ENCODE measurements at places on chromosomes 11 and 22.

DNA sequence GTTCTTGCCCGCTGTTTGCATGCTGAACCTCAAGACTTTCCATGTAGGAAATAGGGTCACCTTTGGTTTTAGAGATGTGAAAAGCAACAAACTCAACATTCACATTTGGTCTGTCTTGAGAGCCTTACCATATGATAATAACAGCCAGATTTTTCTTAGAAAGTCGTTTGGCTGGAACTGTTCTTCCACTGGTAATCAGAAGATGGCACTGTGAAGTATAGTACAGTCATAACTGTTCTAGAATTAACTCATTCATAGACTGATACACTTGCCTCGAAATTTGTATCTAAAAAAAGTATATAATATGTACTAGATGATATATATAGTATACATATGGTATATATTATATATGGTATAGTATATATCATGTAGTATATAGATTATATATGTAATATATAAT is 12.3 kb downstream of the LUZP2 start:
- DNase-seq, result no peak

DNA sequence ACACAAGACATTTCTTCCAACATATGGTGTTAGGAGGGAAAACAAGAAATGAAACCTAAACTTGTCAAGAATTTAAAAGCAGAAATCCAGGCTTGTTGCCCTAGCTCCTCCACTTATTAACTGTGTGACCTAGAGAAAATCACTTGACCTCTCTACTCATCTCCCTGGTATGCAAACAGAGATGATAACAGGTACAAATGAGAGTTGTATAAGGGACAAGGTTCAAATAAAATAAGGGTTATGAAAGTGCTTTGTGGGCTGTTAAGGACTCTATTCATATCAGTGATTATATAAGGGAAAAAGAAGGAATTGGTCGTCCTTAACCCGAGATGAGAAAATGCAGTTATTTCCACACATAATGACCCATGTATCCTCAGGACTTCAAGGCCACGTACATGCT is 372.7 kb upstream of the TENM4 start:
- DNase-seq, result no peak

DNA sequence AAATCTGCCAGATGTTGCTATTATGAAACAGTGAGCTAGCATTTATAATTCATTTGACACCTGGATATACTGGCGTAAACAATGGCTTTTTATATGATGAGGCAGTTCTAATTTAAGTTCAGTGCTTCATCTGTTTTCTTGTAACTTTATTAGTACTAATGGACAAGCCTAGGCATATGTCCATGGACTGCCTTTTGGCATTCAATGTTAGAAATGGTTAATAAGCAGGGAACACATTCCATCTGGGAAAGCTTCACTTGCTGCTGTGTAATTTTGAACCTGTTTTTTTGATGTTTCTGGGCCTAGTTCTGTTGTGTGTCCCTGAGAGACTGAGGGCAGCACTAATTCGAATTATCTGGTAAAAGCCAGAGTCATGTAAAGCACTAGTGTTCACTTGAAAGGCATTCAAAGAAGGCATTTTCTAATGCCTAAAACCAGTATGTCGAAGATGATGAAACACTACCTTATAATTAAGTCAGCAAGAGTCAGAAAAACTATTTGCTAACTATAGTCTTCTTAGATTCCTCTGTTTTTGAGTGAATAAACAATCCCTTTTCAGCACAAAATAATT is 138.5 kb downstream of the SWAP70 start:
- DNase-seq, result no peak

GRCh38 chr11:87421422-87421821 is 383.7 kb downstream of the TMEM135 start:
- DNase-seq, result no peak

- DNase-seq, result no peak
Observed at GRCh38 chr11:7570938-7571521, 57.2 kb downstream of the PPFIBP2 start.

DNA sequence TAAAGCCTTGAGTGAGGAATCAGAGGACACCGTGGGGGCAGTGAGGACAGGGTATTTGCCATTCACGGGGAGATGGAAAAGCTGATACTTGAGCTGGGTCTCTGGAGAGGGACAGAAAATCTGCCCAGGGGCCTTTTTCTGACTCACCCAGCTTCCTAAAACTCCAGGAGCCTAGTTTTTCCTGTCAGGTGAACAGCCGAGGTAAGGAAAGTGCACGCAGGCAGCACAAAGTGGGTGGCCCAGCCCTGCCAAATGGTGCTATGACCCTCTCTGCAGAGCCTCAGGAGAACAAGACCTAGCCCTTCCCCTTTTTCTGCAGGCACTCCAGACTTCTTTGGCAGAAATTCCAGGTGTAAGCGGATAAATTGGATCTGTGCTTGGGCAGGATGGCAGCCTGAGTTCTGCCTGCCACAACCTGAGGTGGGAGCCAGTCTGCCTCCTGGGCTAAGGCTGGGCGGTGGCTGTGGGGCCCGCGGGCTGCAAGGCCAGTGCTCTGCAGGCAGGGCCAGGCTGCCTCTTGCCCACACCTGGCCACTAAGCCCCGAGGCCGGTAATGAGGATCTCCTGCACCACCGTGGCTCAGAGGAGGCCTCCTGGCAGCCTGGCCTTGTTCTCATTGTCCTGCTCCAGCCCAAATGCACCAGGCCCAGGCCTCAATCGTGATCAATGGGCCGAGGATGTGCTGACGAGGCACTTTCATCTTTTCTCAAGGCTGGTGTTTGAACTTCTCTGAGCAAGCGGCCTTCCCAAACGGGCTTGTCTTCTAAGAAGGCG is 72.9 kb upstream of the LMO1 start:
- DNase-seq, result no peak

- no peak for DNase-seq
Observed at GRCh38 chr11:107691000-107691750, 20.7 kb downstream of the SLN start.

DNA sequence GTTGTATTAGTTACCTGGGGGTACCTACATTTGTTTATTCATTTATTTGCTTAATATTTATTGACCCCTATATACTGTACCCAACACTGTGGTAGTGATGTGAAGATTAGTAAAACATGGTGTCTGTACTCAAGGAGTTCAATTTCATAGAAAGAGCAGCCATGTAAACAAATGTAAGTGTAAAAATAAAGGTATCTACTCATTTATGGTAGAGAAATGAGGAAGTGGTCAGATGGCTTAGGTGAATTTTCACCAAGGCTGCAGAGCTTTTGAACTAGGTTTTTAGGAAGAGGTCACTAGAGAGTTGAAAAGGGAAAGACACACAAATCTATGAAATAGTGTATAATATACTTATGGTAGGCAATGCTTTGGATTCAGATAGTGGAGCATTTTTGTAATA is 11.1 kb downstream of the CTR9 start:
- no peak for DNase-seq

GRCh38 chr22:17243524-17243923 is 24.3 kb upstream of the ADA2 start:
- DNase-seq, result no peak

GRCh38 chr11:3942160-3942955 is 86.9 kb downstream of the STIM1 start:
- no peak for DNase-seq

DNA sequence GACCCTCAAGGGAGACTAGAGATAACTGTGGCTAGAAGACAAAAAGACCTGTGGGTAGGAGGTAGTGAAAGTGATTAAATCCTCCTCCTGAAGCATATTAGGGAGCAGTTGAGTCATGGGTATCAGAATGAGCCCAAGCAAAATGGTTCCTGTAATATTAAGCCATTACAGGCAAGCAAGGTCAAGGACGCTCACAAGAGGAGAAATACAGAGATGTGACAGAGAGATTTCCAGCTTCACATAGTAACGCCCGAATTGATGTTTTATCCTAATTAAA is 77.7 kb downstream of the FAM76B start:
- DNase-seq, result no peak

- DNase-seq, result no peak
Observed at GRCh38 chr11:474914-475506, 24.9 kb downstream of the PTDSS2 start.

- no peak for DNase-seq
Observed at GRCh38 chr22:35425971-35426800, 26.2 kb downstream of the MCM5 start.

GRCh38 chr11:45647786-45648185 is 17.6 kb downstream of the CHST1 start:
- no peak for DNase-seq

GRCh38 chr11:111018566-111018965 is 227.0 kb upstream of the POU2AF2 start:
- no peak for DNase-seq

DNA sequence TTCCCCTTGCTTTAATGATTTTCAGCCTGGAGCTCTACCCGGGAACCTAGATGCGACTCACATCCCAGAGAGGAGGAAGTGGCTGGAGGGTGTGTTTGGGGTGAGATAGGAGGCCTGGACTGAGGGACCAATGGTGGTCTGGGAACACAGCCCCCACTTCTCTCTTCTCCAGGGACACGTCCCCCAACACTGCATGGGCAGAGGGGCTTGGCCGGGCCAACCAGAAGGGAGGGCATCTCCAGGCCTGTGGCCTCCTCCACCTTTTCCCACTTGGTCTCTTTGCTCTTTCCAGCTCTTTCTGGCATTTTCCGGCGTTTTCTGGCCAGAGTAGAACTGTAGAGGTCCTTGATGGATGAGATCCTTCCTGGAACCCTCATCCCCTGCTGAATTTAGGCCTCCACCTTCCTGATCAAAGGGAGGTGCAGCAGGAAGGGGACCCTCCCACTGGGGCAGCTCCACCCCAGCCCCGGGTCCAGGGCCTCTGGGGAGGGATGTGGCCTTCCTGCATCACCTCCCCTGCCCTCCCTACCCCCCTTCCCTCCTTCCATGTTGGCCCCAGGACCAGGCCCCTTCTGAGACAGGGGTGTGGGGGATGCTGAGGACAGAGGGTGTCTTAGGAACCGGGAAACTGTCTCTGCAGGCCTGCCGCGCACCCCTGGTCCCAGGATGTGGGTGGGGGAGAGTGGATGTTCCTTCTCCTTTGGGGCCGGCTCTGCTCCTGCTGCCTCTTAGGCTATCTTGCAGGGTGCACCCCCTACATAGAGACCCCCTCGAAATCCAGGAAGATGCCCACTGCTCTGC is 24.4 kb downstream of the MRGPRG start:
- DNase-seq, result no peak

GRCh38 chr11:119361056-119361787 is 14.7 kb upstream of the MFRP start:
- DNase-seq, result no peak

GRCh38 chr11:111541254-111542061 is 938 bp downstream of the LAYN start:
- no peak for DNase-seq

GRCh38 chr11:2520736-2521035 is 75.9 kb downstream of the KCNQ1 start:
- peak; percentile 12 for DNase-seq

- DNase-seq, result no peak
Observed at GRCh38 chr11:61131998-61132555, 29.1 kb downstream of the VPS37C start.

- DNase-seq, result peak; percentile 76
Observed at GRCh38 chr22:37633089-37633624, 6.3 kb upstream of the SH3BP1 start.

DNA sequence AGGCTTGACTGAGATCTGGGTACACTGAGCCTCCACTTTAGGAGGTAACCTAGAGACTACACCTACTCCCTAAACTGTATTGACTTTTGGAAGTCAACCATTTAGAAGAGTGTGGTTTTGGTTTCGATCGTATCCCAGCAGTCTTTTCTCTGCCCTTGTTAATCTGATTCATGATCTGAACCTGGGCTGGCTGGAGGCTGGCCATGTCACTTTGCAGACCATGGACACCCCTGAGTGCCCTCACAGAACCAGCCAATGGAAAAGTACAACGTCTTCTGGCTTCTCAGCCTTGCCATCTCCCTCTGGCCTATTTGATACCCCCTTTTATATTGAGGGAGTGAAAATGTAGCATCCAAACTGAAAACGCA is 10.8 kb downstream of the EHF start:
- DNase-seq, result no peak

DNA sequence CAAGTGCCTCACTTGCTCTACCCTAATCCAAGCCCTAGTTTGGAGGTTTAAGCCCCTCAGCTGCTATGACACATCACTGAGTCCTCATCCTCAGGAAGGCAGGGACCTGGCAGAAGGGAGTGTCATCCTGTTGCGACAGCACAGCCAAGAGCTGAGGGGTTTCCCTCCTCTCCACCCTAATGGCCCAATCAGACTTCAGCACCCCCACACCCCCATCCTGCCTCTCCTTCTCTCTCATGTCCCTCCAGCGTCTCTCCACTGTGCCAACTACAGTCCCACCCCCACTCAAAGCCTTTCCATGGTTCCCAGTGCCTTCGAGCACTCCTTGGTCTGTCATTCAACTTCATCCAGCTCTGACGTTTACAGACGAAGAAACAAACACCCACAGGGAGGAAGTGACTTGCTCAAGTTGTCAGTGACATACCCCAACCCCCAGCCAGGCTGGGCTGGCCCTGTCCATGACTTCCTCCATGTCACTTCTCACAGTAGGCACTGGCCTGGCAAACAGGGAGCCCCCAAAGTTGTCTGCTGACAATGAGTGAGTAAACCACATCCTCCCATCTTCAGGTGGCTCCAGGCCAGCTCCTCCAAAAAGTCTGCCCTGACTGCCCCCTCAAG is 15.6 kb downstream of the ARAP1 start:
- peak; percentile 88 for DNase-seq

DNA sequence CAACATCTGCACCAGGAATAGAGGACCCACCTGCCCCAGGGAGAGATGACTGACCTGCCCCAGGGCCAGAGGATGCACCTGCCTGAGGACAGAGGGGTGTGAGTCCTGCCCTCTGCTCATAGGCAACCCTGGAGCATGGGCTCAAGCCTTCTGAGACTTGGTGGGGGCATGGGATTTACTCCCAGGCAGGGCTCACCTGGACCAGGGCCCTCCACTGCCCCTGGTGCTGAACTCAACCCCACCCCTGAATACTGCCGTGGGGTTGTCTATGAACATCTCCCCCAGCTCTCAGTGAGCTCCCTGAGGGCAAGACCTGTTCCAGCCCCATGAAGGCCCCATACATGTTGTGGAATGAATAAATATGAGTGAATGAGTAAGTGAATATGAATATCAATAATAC is 33.8 kb upstream of the MUC5AC start:
- DNase-seq, result no peak

DNA sequence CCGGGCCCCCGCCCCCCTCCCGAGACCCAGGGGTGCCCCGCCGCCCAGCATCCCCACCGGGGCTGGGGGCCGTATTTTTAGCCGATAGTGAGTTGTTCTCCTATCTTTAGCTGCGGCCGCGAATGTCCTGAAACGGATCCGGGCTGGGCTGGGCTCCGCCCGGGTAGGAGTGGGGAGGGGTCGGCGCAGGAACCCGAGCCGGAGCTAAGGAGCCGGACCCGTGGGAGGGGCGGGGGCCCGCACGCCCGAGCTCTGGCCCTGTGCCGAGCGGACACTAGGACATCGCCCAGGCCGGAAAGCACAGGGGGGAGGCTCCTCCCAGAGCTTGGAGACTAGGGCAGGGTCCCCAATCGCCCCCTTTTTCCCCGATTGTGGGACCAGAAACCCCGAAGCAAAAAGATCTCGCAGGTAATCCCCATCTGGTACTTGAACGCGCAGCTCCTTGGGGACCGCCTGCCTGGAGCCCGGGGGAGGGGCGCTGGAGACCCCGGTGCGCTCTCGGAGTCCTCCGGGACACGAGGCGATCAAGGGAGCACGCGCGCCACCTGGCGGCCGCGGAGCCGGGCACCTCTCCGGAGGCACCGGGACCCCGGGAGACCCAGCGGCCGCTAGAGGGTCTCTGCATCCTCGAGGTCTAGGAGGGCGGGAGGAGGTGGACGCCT is 669 bp downstream of the CDC42EP2 start:
- DNase-seq, result peak; percentile 81
